HEK293T (cell line): ENCODE measurements at places on chromosomes 6 and 20.

GRCh38 chr6:96522465-96523009 lies 931 bp downstream of the UFL1 start:
- DNase-seq = peak; percentile 7

- DNase-seq = no peak
Observed at GRCh38 chr6:166936079-166936787, 20.1 kb downstream of the RNASET2 start.

- DNase-seq = no peak
Observed at GRCh38 chr6:51542475-51542874, 544.9 kb downstream of the PKHD1 start.

- no peak for DNase-seq
Observed at GRCh38 chr6:53020005-53020744, 25.1 kb upstream of the GSTA4 start.

- no peak for DNase-seq
Observed at GRCh38 chr6:17865798-17866725, 121.4 kb downstream of the KIF13A start.

GRCh38 chr20:13430346-13431002 lies 208.3 kb downstream of the TASP1 start:
- no peak for DNase-seq

GRCh38 chr6:147839708-147840610 lies 331.5 kb downstream of the SAMD5 start:
- DNase-seq = no peak
